SW480 (cell line): ENCODE measurements at places on chromosomes 13 and 19.

DNA sequence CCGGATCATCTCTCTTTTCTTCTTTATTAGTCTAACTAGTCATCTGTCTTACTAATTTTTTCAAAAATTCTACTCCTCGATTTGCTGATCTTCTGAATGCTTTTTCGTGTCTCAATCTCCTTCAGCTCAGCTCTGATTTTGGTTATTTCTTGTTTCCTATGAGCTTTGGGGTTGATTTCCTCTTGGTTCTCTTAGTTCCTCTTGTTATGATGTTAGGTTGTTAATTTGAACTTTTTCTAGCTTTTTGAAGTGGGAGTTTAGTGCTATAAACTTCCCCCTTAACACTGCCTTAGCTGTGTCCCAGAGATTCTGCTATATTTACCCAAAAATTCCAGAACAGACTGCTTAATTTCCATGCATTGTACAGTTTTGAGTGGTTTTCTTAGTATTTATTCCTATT is 3.4 kb downstream of the FCAR start:
- DNase-seq: no peak

GRCh38 chr13:87684850-87685742 is 13.9 kb downstream of the SLITRK5 start:
- DNase-seq: no peak

GRCh38 chr19:32630338-32630737 is 44.6 kb downstream of the ANKRD27 start:
- no peak for DNase-seq

DNA sequence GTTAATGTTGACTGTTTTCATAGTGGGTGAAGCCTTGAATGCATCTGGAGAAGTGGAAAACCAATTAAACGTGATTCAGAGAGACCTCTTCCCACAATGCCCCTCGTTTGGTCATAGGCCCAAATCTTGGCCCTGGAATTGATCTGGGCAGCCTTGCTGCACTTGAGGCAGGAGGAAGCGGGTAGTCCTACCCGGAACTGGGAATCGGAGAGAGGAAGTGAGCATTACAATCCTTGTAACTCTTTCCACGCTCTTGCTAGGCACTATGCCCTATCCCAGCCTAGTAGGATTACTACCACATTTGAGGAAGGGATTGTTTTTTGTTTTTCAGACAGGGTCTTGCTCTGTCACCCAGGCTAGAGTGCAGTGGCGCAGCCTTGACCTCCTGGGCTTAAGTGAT is 3.6 kb downstream of the KCNK6 start:
- no peak for DNase-seq

GRCh38 chr19:33447336-33448158 is 74.0 kb downstream of the CEBPG start:
- peak; percentile 29 for DNase-seq

- DNase-seq: no peak
Measured at GRCh38 chr19:18645035-18645511, 8.2 kb downstream of the KLHL26 start.

DNA sequence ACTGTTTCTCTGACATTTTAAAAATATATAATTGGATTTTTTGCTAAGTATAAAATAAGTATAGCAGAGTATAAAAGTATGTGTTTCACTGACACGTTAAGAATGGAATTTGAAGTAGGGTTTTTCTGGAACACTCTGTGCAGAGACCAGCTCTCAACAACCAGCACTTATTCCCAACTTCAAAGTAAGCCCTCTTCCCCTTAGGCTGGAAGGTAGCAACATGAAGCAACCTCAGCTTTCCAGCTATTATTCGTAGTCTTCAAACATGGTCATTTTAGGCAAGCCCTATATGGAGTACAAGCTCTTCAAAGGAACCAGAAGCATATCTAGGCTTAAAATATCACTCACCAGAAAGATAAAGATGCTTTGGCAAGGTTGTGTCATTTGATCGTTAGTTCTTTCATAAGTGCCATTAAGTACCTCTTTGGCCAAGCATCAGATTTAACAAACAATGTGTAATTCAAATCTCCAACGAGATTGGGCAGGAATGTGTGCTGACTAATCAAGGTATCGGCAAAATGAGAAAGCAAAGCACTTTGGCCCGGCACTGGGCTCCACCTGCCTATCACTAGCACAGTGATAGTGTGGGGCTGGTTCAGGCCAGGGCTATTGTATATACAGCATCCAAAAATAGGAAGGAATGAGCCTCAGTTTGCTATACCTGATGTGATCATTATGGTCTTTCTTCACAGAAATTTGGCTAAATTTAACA is 95.9 kb upstream of the FREM2 start:
- DNase-seq: no peak

GRCh38 chr19:30425885-30426838 is 54.0 kb downstream of the ZNF536 start:
- DNase-seq: no peak

DNA sequence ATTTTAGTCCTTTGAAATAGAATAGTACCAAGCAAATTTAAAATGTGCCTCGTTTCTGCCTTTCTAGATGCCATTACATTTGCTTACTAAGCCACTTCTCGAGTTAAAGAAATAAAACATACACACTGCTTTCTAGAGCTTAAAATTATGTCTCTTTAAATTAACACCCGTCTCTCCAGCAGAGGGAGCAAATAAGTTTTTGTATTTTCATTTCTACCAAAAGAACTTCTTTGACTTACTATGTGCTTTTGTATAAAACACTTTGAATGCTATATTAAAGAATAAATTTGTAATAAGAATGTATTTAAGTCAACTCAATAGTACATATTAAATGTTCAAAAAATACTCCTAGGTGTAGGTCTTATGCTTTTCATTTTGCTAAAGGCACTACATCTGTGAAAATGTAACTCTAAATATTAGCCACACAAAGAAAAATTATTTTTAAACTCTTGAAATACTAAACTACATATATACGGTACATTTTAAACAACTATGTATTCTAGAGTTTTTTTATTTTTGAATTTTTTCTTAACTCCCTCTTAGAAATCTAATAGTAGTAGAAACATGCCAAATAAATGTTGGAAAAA is 269.3 kb upstream of the MIR17HG start:
- DNase-seq: peak; percentile 11

DNA sequence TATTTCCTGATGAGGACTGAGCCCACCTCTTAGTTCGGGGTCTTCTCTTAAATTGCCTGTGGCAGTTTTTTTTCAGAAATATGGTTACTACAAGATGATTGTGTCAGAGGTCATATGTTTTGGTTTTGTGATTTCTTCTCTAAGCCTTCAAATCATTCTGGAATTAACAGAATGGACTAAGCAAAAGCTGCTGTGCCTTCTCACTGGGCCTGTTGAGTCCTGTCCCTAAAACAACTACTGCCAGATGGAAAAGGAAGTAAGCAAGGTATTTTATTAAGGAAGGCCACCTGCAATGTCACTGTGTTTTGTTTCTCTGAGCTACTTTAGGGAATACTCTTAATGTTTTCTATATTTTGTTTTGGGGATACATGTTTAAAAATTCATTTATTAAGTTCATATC is 470.8 kb downstream of the PCDH20 start:
- no peak for DNase-seq

GRCh38 chr19:49468746-49469447 is 5.1 kb upstream of the FLT3LG start:
- peak; percentile 53 for DNase-seq

- no peak for DNase-seq
Measured at GRCh38 chr13:19605161-19605955, 28.1 kb upstream of the MPHOSPH8 start.

DNA sequence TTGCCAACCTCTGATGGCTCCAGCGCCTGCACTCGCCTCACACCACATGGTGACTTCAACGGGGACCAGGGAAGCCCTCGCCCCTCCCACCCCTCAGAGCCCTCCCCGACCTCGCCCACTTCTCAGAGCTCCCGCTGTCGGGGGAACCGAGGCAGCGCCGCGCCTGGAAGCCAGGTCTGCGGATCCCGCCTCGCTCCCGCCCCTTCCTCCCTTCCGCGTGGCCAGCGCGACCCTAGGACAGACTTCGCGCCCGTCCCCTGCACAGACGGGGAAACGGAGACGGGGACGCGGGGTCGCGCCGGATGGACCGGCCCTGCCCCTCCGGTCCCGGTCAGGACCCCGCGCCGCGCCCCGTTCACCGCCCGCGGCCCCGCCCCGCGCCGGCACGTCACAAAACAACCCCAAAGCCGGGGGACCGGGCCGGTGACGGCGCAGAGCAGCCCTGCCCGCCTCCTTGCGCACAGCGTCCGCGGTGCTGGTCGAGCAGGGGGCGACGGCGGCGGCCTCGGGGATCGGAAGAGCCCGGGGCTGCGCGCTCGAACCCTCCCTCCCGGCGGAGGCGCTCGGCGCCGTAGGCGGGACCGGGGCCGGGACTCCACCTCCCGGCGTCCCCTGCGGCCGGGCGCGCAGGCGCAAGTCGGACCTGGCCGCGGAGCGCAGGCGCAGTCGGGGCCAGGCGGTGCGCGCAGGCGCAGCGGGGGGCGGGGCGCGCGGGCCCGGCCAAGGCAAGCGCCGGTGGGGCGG is 379 bp upstream of the CDC34 start:
- DNase-seq: peak; percentile 72

- no peak for DNase-seq
Measured at GRCh38 chr13:111789420-111789819, 277.5 kb upstream of the SOX1 start.

DNA sequence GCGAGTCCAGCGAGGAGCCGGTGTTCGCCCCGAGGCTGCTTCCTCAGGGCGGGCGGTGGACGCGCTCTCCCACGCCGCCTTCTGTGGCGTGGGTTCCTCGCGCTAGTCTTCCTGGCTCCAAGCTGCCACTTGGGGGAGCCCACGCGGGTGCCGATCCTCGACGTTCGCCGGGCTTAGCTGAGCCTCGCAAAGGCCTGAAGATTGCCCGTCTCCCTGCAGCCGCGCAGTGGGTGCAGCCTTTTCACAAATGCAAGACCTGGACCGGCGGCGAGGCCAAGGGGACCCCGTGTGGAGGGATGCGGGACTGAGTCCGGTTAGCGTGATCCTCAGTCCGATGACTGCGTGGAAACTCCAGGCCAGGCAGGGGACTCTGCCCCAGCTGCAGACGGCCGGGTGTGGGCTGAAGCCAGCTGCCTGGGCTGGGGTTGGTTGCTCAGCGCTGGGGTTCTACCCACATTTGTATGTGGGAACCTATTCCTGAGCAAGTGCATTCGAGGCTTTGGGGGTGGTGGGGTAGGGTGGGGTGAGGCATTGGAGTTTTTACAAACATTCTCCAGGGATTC is 16.6 kb upstream of the LRP3 start:
- DNase-seq: peak; percentile 86

GRCh38 chr13:113972451-113973217 is 1.2 kb downstream of the C13orf46 start:
- DNase-seq: no peak

GRCh38 chr19:2754659-2755447 is 15.0 kb upstream of the SLC39A3 start:
- DNase-seq: no peak

GRCh38 chr19:17424743-17425365 is 5.0 kb downstream of the MVB12A start:
- no peak for DNase-seq

DNA sequence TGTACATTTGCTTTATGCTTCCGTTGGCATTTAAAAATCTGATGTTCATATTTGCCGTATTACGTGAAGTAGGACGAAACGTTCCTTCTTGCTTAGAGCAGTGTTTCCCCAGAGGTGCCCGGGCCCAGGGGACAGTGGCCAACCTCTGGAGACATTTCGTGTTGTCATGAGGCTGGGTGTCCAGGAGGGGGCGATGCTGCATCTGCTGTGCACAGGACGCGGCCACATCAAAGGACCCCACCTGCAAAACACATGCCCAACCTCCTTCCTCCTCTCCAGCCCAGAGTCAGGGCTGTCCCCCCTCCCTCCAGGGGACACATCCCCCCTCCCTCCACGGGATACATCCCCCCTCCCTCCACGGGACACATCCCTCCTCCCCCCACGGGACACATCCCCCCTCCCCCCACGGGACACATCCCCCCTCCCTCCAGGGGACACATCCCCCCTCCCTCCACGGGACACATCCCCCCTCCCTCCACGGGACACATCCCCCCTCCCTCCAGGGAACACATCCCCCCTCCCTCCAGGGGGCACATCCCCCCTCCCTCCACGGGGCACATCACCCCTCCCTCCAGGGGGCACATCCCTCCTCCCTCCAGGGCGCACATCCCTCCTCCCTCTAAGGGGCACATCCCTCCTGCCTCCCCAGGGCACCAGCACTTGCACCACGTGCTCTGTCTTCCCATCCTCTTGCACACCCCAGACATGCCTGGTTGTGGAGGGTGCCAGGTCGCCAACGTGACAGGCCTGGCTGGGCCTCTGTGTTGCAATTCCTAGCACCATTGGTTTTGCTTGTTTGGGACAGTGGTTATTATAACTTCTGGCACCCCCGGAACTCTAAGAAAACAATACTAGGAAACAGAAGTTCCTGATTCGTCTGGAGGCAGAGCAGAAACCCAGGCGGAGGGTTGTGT is 46.7 kb downstream of the GAS6 start:
- DNase-seq: peak; percentile 94

GRCh38 chr19:1173845-1174809 is at the start of gene SBNO2:
Gene SBNO2 (minus strand): TSS chr19:1174268. CDS start chr19:1154276, 19,992 bp downstream.
- peak; percentile 63 for DNase-seq
